ENCODE measurements at places on chromosomes 3 and 15. TPM values are rescaled to one million over a fixed set of nuclear protein-coding genes. Genes with fewer than 3 reads are reported as not detected.

DNA sequence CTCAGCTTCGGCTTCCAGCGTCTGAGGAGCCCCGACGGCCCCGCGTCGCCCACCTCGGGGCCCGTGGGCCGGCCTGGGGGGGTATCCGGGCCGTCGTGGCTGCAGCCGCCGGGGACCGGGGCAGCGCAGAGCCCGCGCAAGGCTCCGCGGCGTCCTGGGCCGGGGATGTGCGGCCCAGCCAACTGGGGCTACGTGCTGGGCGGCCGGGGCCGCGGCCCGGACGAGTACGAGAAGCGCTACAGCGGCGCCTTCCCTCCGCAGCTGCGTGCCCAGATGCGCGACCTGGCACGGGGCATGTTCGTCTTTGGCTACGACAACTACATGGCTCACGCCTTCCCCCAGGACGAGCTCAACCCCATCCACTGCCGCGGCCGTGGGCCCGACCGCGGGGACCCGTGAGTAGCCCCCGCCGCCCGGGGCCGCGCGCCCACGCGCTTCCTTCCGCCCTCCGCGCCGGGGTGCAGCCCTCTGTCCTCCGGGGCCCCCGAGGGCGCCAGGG, 462 bp downstream of the EDEM1 start:
- no peak for DNase-seq

- no peak for DNase-seq
Observed at GRCh38 chr3:176247191-176247590, 950.1 kb downstream of the TBL1XR1 start.

DNA sequence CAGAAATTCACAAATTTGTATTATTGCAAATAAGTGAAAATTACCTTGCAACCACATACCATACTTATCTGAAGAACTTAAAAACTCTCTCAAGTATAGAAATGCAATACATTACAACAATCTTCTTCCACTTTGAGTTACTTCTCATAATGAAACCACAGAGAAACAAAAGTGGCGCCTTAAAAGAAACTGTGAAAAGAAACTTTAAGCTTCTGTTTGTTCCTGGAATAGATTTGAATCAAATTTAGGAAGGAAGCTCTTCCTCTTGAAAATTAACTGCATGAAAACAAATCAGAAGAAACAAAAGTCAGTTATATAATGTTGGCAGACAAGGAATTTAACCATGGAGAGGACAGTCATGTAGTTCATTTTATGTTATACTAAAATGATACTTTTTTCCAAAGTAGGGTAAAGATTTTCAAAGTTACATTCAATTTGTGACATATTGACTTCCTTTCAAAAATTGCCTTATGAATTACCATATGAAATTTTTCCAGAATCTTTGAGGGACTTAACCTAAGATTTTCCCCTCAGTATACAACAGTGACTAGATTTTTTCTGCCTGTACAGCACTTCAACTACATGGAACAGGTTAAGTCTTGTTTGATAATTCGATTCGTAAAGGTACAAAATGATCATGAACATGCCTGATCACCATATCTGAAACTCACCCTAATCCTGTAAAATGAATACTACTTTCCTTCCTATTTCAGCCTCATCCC, 57.6 kb upstream of the TNFSF10 start:
- no peak for DNase-seq

DNA sequence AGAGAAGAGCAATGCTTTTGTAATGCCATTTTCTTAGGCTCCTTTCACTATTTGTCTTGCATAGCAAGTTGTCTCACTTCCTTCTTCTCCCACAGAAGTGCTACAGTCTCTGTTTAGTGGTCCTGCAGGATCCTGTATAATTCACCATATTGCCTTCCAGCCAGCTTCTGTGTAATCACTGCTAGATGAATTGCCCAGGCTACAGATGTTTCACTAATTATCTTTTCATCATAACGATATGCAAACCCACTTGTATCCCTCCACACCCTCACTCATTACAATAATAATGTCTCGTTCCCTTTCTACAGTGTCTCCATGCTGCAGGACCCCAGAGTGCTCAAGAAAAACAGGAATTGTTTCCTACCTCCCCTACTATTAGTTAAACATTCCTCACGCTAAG, 402.9 kb downstream of the TBL1XR1 start:
- no peak for DNase-seq

Gene IL5RA
- not detected for total RNA-seq

GRCh38 chr3:130457671-130458070, 59.3 kb upstream of the COL6A6 start:
- no peak for DNase-seq

GRCh38 chr3:192494174-192494573, 233.2 kb downstream of the FGF12 start:
- DNase-seq = peak; percentile 2

DNA sequence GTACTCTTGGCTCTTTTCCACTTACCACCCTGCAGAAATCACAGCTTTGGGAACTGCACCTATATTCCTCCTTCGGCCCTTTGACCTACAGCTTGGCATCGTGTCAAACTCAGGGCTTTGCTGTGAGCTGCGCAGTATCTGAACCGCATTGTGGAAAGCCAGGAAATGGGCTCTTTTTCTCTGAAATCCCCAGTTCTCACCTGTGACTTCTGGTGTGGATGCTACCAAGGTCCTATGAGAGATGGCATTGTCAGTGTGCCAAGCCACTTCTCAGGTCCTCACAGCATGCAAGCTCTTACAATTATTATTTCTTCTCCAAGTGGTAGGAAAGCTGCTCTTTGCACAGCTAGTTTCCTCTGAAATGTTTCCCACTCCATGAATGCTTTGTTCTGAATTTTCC, 450.6 kb upstream of the TBL1XR1 start:
- no peak for DNase-seq

DNA sequence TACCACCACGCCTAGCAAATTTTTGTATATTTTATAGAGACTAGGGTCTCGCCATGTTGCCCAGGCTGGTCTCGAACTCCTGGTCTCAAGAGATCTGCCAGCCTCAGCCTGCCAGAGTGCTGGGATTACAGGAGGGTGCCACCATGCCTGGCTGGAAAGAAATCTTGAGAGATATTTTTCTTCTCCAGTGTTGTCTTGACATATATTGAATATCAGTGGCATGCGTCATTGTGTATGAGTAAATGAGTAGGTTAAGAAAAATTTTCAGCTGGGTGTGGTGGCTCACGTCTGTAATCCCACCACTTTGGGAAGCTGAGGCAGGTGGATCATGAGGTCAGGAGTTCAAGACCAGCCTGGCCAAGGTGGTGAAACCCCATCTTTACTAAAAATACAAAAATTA, 3.5 kb upstream of the PIF1 start:
- no peak for DNase-seq

DNA sequence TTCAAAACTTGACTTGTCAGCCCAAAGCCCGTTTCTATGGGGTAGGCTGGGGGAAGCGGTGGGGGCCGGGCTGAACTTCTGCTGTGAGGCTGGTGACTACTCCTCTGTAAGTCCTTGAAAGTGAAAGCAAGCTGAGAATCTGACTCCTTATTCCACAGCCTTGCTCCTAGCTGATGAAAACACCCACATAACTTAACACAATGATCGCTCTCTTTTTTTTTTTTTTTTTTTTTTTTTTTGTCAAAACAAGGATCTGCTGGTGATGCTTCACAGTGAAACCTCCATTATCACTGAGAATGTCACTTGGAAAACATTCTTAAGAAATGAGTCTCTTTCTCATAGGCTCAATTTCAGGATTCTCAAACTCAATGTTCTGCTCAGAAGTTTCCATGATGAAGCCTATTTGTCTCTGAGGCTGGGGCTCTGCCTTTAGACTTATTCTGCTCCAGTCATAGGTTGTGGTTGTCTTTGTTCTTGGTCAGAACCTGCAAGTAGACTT, 31.4 kb upstream of the TKT start:
- DNase-seq = no peak

Gene LARP6
- 37.0 TPM for total RNA-seq

DNA sequence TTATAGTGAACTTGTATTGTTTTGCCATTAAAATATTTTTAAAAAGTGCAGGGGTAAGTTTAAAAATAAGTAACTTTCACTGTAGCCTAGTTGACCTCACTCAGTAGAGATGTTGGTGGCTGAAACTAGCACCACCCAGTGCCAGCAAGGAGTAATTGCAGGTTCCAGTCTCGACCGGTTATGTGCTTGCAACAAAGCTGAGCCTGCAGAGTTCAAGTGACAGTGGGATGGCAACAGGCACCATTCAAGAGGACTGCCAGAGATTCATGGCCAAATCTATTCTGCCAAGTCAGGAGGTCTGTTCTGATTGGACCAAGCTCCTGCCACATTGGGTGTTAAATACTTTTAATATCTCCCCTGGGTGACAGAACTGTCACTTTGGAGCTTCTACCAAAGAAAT, 2.7 kb downstream of the ADAMTS7 start:
- peak; percentile 30 for DNase-seq

GRCh38 chr3:73018298-73018697, 21.7 kb downstream of the PPP4R2 start:
- DNase-seq = no peak

Gene RNU5B-1
- total RNA-seq = not detected

Gene GATA2
- 4.3 TPM for total RNA-seq

DNA sequence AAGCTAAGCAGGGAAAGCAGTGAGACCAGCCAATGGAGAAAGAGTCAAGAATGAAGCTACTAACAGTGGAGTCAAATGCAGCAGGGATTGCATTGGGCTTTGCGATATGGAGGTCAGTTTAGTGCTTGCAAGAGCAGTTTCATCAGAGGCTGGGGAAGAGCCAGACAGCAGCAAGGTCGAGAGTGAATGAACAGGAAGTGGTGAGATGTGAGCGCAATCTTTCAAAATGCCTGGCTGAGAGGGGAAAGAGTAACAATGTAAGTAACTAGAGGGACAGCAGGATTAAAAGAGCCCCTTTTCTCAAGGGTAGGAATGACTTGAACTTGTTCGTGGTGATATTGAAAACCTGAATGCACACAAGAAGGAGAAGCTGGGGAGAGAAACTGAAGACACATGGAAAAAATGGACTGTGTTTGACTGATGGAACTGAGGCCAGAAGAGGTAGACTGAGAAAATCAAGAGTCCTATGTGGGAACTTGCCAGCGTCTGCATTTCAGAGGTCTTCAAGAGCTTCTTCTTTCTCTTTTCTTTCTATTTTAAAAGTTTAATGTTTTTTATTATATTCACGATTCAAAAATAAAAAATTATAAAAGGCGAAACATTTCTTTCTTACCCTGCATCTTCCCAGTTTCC, 30.6 kb upstream of the GPR160 start:
- DNase-seq = peak; percentile 40

- no peak for DNase-seq
Observed at GRCh38 chr3:81650187-81650586, 111.3 kb downstream of the GBE1 start.

DNA sequence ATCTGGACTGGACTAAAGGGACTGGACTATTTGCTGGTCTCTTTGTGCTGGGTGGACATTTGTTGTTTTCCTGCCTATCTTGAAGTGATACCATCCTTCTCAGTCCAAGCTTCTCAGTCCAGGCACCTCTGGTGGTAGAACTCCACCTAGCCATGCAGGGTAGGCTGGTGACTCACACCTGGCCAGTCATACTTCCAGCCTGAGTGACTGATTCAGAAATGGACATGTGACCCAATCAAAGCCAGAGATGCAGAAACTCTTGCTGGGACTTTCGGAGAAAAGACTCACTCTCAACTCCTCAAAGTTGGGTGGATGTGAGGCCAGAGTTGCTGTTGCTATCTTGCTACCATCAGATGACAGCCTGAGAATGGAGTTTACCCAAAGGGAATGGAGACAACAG, 5.6 kb upstream of the ASB14 start:
- DNase-seq = peak; percentile 88

DNA sequence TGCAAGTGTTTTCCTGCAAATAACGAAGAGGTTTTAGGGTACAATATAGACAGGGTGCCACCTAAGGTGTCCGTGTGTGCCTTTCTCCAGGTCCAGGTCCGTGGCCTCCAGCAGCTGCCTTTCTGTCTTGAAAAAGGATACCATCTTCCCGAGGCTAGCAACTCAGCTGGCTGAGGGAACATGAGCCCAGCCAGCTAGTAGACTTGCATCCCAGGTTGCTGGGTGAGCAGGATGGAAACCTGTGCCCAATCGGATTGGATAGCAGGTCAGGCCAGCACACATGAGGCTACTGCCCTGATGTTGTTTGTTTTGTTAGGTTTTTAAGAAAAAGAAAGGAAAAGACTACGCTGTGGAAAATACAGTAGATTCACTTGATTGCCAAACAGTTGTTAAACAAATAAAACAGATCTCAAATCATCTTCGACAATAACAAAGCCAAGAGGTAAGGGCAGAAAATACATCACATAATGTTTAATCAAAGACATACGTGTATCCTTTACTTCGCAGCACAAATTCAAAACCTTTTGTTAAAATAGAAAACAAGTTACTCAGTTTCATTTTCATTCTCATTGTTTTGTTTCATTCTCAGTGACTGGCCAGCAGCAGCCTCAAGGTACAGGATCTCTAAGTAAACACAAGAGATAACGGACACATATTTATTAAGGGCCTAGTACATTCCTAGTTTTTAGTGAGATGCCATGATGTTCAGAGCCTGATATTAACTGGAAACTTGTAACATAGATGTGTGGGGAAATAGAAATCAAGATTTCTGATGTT, 661.2 kb upstream of the NR2F2 start:
- DNase-seq = no peak

GRCh38 chr15:53193149-53193548, 403.0 kb upstream of the ONECUT1 start:
- DNase-seq = peak; percentile 21

Gene TRAIP
- total RNA-seq = 2.8 TPM

DNA sequence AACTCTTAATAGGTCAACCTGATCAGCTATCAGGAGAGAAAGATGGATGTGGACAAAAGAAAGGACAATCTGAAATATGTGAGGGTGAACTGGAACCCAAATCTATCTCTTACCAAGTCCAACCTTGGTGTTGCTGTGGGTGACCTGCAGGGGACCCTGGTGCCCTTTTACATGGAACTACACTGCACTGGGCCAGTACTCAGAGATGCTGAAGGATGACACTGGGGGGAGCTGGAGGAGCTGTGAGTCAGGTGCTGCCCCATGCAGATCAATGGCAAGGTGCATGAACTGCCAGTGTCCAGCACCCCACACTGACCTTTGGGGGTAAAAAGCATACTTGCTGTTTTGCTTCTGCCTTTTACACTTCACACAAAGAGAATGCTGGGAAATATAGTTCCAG, 55.6 kb upstream of the TBC1D5 start:
- no peak for DNase-seq

Gene DENND6A
- total RNA-seq = 26.7 TPM

DNA sequence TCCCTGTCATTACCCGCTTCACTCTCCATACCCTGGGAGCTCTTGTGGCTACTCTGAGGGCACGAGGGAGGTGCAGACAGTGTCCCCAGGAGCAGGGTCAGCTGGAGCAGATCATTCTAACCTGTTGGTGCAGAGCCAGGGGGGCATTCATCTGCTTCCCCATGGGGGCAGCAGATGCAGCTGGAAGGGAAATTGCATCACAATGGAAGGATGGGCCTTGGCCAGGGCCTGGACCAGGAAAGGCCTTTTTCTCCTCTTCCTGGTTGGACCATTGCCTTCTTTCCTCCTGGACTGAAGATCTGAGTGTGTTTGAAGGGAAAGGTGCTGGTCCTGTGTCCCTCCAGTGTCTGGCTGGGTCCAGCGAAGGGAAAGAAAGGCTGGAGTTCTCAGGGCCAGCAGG, 55.7 kb downstream of the EPHB1 start:
- no peak for DNase-seq

- DNase-seq = no peak
Observed at GRCh38 chr3:196800742-196801434, 61.2 kb downstream of the PAK2 start.

GRCh38 chr3:100209169-100209568, 51.6 kb upstream of the TBC1D23 start:
- DNase-seq = no peak

Data from renal cortical epithelial cell (primary cell).